NCI-H446 treated with DMSO at 0.1 percent for 48 hours (cell line): ENCODE measurements at places on chromosomes 13 and 19.

DNA sequence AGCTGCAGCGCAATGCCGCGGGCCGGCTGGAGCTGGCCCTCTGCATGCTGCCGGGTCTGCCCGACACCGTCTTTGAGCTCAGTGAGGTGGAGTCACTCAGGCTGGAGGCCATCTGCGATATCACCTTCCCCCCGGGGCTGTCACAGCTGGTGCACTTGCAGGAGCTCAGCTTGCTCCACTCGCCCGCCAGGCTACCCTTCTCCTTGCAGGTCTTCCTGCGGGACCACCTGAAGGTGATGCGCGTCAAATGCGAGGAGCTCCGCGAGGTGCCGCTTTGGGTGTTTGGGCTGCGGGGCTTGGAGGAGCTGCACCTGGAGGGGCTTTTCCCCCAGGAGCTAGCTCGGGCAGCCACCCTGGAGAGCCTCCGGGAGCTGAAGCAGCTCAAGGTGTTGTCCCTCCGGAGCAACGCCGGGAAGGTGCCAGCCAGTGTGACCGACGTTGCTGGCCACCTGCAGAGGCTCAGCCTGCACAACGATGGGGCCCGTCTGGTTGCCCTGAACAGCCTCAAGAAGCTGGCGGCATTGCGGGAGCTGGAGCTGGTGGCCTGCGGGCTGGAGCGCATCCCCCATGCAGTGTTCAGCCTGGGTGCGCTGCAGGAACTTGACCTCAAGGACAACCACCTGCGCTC is 3.8 kb upstream of the MAP2K7 start:
- no peak for DNase-seq

GRCh38 chr19:46299004-46299509 is 2.2 kb downstream of the HIF3A start:
- peak; percentile 76 for DNase-seq

GRCh38 chr13:59701261-59701660 is 462.5 kb downstream of the DIAPH3 start:
- no peak for DNase-seq

DNA sequence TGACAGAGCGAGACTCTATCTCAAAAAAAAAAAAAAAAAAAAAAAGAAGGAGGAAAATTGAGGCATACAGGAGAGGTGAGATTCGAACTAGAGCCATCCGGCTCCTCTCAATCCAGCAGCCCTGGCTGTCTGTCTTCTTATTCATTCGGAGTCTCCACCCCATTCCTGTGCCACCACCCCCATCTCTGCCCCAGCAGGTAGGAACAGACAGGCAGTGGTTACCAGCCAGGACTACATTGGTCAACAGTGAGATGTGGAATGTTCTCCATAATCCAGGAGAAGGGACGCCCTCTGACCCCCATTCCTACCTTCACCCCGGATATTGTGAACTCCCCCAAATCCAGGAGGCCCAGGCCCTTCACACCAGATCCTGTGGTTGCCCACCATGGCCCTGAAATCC is 6.6 kb upstream of the S1PR2 start:
- no peak for DNase-seq

DNA sequence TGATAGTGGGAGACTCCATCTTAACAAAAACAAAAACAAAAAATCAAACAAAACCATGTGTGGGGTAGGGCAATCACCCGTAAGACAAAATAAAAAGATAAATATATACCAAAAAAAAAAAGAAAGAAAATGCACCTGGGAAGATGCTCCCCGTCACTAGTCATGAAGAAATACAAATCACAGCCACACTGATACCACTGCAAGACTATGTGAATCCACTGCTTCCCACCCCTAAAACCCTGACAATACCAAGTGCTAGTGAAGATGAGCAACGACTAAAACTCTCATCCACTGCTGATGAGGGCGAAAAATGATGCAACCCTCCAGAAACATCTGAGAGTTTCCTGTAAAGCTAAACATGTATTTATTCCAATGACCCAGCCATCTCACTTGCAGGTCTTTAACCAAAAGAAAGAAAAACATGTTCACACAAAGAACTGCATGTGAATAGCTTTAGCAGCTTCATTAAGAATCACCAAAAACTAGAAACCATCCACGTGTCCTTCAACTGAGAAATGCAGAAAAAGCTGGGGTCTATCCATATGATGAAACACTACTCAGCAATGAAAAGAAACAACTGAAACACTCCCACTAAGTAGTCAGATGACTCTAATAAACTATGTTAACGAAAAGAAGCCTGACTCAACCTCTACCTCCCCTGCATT is 31.7 kb downstream of the BRD4 start:
- no peak for DNase-seq

DNA sequence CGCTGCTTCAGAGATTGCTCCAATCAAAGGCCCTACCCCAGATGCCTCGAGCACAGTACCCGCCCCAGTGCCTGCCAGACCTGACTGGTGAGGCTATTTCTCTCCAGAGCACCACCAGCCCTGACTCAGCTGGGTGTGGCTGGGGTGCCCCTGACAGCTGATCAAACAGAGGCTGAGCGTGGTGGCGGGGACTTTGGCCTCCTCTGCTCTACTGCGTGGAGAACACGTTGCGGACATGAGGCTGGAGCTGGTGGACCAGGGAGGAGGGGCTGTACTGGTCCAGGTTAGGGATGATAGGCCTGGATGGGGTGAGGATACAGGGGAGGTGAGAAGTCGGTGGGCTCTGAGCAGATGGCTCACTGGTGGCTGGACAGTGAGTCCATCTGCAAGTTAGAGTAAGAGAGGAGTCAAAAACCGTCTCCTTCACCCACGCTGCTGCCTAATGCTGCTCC is 3.5 kb upstream of the DOCK6 start:
- no peak for DNase-seq

GRCh38 chr13:45295536-45295935 is 45.4 kb downstream of the TPT1 start:
- DNase-seq: no peak

DNA sequence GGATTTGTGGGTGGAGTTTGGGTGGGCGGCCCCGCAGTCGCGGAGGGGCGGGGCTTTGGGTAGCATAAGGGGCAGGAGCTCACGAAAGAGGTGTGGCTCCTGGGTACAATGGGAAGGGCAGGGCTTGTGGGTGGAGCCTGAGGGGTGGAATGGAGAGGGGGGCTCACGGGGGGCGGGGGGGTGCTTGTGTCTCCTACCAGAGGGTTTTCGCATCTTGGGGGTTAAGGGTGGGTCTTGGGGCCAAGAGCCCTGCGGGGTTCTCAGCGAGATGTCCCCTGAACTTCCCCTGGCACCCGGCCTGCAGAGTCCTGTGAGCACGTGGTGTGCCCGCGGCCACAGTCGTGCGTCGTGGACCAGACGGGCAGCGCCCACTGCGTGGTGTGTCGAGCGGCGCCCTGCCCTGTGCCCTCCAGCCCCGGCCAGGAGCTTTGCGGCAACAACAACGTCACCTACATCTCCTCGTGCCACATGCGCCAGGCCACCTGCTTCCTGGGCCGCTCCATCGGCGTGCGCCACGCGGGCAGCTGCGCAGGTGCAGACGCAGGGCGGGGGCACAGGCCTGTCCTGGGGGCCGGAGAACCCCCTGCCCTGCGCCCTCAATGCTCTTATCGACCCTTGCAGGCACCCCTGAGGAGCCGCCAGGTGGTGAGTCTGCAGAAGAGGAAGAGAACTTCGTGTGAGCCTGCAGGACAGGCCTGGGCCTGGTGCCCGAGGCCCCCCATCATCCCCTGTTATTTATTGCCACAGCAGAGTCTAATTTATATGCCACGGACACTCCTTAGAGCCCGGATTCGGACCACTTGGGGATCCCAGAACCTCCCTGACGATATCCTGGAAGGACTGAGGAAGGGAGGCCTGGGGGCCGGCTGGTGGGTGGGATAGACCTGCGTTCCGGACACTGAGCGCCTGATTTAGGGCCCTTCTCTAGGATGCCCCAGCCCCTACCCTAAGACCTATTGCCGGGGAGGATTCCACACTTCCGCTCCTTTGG is 5.1 kb downstream of the FSTL3 start:
- DNase-seq: no peak

- DNase-seq: no peak
These were observed 33.7 kb downstream of the INTS6 start for GRCh38 chr13:51419001-51419636.

DNA sequence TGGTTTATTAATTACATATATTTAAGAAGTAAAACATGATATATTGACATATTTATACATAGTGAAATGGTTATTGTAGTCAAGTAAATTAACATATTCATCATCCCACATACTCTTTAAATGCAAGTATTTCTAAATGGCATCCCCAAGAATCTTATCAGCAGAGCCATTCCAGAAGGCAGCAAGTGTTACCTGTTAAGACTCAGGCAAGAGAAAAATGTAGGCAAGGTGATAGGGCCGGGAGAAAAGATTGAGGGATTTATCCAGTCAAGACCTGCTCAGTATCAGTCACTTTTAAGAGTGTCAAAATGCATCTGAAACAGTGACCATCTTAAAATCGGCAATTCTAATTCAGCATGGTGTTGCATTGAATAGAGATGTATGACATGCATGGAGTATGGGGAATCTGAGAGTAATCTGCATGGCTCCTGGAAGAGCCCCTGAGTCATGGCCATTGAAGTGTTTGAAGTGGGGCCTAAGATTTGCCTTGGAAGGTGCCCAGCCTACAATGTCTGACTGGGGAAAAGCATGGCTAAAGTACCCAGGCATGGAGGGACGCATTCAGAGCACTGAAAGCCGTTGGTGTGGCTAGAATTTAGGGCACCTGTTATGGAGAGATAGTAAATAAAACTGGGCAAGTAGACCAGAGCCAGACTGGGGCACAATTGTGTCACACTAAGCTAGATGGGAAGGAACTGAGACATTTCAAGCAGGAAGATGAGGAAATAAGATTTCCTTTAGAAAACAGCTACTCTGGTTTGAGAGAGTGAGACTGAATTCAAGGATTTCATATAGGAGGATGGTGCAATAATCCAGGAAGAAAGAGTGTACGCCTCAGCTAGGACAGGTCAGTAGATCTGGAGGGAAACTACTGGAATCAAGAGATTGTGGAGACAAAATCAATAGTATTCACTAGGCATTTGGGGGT is 25.0 kb upstream of the C1QTNF9B start:
- no peak for DNase-seq

- no peak for DNase-seq
These were observed 65.1 kb upstream of the GTF3A start for GRCh38 chr13:27359199-27359821.

DNA sequence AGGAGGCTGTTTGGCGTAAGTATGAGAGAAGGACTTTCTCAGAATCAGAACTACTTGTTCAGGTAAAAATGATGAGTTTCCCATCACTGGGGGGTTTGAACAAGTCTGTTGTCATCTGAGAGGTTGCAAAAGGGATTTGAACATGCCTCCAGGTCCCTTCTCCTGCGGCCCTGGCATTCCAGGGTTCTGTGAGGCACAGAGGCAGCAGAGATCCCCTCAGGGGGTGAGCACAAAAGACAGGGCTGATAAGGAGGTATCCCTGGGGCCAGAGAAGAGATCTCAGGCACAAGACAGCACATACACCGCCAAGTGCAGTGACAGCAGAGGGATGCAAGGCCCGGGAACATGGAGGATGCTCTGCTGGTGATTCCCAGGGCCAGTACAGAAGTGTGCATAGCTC is 275.8 kb upstream of the TSHZ3 start:
- no peak for DNase-seq

DNA sequence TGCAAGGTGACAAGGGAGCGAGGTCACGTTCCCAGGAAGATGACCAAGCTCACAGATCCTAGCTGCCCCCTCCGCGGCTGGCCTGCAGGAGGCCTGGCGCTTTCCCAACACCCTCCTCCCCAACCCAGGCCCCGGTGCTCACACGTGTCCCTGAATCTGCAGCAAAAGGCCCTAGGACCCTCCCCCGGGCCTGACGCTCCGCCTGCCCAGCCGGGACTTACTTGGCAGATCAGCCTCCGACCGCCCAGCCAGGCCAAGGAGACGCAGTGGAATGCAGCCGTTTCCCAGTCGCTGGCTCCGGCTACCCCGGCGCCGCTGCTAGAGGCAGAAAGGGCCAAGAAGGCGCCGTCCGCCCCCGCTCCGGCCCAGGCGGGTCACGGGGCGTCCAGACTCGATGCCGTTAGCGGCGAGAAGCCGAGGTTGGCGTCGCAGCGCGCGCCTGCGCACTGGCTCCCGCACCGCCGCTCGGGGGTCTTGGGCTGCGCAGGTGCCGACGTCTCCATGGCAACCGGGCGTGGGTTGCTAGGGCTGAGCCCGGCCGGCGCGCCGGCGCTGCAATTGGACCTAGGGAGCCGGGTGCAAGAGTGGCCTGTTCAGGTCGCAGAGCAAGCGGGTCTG is at the start of gene PNMA8A:
TSS of gene PNMA8A (minus strand) at position 448 of the 618 bp plus-strand sequence. CDS start 528 bp downstream, outside the sequence.
- DNase-seq: peak; percentile 69

- no peak for DNase-seq
These were observed 10.6 kb upstream of the ZNF792 start for GRCh38 chr19:34974646-34975045.

- no peak for DNase-seq
These were observed 11.1 kb upstream of the BCL3 start for GRCh38 chr19:44737238-44738071.

GRCh38 chr19:33339016-33339984 is 34.2 kb upstream of the CEBPG start:
- no peak for DNase-seq

DNA sequence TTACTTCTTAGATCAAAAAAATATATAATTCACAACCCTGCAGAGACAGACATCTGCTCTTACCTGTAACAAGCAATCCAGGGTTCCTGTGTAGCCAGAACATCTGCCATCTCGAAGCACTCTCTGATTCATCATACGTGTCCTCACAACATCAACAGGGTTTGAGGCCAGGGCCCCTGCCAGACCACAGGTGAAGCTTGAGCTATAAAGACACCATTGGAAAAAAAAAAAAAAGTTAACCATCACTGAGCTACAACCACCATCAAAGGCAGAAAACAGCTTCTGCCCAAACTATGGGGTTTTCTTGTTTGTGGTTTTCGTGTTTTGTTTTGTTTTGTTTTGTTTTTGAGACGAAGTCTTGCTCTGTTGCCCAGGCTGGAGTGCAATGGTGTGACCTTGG is 19.3 kb downstream of the SLC25A30 start:
- no peak for DNase-seq

- DNase-seq: no peak
These were observed 31.5 kb upstream of the ZNF766 start for GRCh38 chr19:52237771-52238400.

GRCh38 chr19:39310558-39311311 is 9.9 kb downstream of the LRFN1 start:
- no peak for DNase-seq

DNA sequence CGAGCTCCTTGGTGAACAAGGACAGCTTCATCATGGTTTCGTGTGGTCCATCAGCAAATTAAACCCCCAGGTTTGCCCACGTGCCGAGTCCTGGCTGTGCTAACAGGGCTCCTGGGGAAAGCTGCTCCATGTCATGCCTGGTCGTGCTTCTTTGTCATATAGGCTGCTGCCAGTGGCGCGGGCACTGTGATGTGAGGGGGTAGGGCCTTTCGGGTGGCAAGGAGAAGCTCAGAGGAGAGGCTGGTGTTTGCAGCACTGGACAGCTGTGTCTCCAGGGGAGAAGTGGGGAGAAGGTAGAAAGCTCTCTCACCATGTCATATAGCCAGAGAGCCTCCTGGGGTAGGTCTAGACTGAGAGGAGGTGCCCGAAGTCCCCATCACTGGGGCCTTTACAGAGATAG is 13.3 kb downstream of the VSTM2B start:
- no peak for DNase-seq

DNA sequence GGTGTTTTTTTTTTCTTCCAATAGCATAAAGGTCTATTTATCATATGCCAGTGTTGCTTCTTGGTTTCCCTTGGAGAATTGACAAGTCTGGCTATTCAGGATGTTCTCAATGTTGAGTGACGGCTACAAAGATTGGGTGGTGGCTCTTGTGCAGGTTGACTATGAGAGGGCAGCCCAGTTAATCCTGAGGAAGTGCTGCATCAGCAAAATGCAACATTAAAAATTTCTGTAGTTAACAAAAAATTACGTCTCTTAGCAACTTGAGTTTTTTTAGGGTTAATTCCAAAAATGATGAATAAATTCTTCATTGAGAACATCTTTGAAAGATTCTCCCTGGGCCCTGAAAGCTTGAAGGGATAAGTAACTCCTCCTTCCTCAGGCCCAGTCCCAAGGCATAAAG is 147.1 kb downstream of the B3GLCT start:
- DNase-seq: no peak
